NCI-H748 treated with DMSO at 0.1 percent for 48 hours (cell line): ENCODE measurements at places on chromosomes 6 and 20.

DNA sequence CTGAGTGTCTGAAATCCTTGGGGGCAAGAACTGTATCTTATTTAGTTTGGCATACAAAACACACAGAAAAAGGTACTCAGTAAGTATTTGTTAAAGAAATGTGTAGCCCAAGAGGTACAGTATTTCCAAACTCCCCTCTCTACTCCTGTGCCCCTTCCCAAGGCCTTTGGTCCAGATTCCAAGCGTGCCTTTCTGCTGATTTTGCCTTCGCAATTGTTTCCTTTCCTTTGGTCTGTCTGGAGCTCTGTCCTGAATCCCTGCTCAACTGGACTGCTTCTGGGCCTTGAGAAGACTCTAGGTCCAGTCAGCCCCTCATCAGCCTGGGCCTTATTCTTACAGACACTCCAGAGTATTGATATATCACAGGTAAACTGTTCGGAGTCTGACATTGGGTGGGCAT lies 122.2 kb upstream of the SYNCRIP start:
- DNase-seq = no peak

GRCh38 chr20:58096880-58097423 lies 131.5 kb downstream of the ANKRD60 start:
- no peak for DNase-seq

DNA sequence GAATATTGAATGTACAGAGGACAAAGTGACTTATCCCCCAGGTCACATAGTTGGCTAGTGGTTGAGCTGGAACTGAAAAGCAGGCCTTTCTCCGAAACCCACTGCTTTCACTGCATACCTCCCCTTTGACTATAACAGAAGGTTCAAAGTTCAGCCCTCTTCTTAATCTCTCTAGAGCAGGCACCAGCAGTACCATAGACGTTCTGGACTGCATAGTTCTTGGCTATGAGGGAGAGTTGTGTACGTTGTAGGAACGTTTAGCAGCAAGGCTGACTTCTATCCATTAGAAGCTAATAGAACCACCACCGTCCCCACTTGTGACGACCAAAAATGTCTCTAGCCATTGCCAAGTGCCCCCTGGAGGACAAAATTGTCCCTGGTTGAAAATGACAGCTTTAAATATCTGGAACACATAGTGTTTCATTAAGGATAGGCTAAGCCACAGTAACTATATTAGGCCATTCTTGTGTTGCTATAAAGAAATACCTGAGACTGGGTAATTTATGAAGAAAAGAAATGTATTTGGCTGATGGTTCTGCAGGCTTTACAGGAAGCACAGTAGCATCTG lies 123.8 kb upstream of the MTHFD1L start:
- DNase-seq = no peak

DNA sequence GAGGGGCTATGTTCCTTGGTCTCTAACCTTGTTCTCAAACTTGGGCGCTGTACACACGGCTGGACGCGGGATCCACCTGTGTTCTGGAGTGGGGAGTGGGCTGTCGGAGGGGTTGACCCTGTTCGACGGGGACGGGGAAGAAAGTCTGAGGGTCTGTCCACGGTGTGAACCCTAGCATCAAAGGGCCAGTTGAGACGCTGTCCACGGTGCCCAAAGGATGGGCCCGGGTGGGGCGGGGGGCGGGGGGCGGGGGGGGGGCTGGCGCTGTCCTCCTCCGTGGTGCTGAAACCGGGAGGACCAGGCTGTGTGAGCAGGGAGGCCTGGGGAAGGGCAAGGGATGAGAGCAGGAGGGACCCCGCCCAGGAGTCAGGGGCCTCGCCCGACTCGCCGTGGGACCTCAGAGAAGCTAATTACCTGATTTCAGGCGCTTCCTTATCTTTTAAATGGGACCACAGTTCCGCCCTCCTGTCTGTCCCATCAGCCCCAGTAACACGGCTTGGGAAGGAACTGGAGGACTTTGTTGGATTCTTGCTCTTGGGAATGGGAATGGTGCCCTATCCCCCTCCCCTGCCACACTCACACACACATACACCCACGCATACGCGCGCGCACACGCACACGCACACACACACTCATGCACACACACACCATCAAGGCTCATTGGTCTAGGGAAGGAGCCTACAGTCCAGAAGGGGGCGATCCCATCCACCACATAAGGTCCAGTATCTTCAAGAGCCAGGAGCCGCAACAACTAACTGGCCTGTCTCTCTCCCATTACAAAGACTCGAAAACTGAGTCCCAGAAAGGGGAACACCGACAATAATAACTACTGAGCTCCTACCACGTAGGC lies 1.0 kb upstream of the VSTM2L start:
- DNase-seq = peak; percentile 56

DNA sequence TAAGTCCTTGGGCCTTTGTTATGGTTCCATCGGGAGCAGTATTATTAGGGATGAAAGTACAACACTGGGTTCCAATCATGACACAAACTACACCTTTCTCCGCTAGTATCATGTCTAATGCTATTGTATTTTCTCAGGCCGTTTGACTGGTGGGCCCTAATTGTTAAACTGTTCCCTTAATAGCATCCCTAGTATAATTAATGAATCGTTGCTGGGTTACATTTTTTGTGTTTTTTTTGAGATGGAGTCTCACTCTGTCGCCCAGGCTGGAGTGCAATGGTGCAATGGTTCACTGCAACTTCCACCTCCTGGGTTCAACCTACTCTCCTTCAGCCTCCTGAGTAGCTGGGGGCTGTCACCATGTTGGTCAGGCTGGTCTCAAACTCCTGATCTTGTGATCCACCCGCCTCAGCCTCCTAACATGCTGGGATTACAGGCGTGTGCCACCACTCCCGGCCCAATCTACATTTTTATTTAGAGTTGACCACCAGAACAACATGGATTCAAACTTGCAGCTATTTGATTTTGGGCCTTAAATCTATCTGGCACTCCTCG lies 4.1 kb upstream of the ZNFX1 start:
- DNase-seq = no peak

GRCh38 chr20:63432577-63433325 lies 39.7 kb downstream of the KCNQ2 start:
- DNase-seq = no peak

DNA sequence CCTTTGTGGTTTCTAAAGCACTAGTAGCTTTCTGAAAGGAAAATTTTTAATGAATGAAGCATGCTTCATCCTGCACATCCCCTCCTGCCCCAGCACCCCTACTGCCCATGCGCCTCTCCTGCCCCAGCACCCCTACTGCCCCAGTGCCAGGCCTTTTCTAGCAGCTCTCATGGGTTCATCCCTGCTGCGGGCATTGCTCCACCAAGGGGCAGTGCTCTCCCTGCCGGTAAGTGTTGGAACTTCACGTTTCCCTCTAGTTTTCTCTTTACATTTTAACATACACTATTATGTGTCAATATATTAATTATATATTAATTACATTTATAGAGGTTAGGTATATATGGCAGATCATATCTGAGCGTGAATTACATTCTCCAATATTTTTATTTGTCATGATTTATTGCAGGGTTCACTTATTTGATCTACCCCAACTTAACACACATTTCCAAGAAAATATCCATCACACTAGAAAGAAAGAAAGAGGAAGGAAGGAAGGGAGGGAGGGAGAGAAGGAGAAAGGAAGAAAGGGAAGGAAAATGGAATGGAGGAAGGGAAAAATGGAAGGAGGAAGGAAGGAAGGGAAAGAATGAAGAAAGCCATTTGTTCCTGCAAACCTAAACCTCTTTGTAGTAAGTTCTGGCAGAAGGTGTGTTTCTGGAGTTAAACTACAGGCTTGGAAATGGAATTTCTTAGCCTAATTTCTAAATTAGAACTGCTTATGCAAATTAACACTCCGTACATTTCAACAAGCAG lies 46.8 kb downstream of the CEP43 start:
- no peak for DNase-seq

DNA sequence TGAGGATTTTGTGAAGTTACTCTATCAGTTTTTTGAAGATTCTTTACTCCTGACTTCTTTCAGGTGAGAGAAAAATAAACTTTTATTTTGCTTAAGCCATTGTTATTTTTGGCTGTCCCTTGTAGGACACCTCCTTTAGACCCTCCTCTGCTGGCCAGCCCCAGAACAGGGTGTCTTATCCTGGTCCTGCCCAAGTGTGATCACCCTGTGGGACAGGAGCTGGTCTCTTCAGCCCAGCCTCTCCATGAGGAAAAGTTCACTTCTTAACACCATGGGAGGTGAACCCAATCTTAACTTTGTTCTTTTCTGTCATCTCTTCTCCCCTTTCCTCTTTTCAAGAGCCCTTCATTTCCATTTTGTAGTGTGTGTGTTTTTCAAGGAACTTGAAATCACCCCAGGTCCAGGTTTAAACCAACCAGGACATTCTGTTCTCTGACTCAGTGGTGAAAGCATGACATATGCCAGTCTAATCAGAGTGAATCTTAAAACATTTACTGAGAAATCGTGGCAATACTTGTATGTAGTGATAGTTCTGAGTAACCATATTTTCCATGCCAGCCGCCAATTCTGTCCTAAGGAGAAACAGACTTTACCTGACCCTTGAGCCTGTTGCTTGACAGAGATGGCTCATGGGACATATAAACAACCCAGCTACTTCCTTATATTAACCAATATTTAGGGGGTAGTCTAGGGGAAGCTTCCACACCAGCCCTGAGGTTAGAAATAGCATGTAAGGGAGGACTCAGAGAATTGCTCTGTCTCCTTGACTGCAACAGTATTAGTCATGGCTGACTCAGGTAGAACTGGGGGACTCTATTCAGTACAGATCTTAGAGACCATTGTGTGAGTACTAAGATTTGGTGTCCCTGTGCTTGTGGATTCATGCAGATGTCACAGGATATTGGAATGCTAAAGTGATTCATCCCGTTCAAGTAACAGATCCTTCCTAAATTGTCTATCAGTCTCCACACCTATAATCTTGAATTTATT lies 48.8 kb downstream of the FLRT3 start:
- no peak for DNase-seq

DNA sequence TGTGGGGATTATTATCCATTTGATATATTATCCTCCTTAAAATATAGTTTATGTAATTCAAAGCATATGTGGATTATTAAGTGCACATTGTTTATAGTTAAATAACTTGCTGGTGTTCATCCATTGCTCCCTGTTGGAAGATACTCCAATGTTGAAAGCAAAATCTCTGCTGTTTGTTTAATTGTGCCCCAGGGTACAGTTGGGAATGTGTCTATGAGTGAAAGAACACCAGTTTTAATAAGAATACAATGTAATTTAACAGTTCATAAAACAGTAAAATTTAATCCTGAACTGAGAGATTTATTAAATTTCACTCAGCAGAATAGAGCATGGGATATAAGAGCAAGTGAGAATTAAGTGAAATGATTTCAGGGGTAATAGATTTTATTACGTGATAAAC lies 364.9 kb downstream of the GRIK2 start:
- no peak for DNase-seq

GRCh38 chr6:34484899-34485298 lies 19.0 kb downstream of the PACSIN1 start:
- no peak for DNase-seq

GRCh38 chr6:76982476-76983199 lies 480.7 kb downstream of the HTR1B start:
- DNase-seq = no peak

GRCh38 chr6:44976677-44977641 lies 351.2 kb upstream of the RUNX2 start:
- DNase-seq = no peak

GRCh38 chr6:108584323-108584722 lies 23.6 kb downstream of the FOXO3 start:
- DNase-seq = no peak

GRCh38 chr6:139290787-139291311 lies 949 bp downstream of the TXLNB start:
- DNase-seq = no peak

DNA sequence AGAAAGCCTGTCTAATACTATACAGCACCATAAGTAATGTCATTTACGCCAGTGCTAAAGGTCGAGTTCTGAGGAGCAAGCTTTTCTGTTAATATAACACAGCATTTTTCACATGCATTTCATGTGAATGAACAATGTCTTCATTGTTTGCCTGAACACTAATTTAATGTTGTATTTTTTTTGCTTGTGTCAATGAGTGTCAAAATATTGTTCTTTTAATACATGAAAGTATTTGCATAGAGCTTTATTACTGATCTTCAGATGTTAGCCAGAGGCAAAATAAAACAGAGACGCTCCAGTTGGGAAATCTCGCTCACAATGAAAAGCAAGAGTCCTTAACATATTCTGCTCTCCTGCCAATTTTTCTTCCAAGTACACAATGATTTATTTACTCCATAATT lies 151.8 kb downstream of the FOXC1 start:
- peak; percentile 76 for DNase-seq

- DNase-seq = no peak
These were observed 460.4 kb upstream of the RUNX2 start for GRCh38 chr6:44867571-44868334.

- DNase-seq = no peak
These were observed 57.0 kb downstream of the KIF13A start for GRCh38 chr6:17930321-17930993.

GRCh38 chr20:21512634-21513180 lies 1.2 kb downstream of the NKX2-2 start:
- no peak for DNase-seq

DNA sequence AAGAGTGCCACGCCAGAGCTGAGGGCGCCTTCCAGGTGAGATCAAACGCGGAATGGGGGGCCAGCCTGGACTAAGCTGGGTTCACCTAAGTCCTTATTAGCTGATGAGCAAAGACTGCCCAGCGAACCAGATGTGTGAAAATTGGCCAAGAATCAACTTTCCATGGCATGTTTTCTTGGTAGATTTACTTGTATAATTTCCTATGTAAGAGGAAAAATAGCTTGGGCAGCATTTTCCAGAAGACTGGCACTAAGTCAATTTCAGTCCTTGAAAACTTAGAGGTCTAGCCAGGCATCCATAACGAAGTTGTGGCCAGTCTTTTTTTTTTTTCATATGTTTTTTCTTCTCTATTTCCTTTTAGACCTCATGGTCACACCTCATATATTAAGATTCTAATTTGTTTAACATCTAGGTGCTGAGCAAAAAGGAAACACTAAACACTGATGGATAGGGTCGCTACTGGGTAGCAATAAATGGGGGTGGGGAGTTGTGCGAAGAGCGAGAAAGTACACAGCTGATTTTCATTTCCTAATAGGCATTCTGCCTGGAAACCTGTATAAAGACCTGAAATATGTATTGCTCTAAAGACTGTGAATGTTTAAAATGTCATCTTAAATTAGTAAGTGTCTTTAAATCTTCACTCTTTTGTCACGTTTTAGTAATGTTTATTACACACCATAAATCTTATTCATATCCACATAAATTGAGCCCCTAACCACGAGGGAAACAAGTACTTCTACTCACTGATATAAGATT lies 188.8 kb downstream of the CD83 start:
- no peak for DNase-seq
